Erythroblast (primary cell): ENCODE measurements at places on chromosomes 7 and 10.

- DNase-seq, result no peak
Measured at GRCh38 chr10:132982301-132982989, 40.1 kb upstream of the CFAP46 start.

DNA sequence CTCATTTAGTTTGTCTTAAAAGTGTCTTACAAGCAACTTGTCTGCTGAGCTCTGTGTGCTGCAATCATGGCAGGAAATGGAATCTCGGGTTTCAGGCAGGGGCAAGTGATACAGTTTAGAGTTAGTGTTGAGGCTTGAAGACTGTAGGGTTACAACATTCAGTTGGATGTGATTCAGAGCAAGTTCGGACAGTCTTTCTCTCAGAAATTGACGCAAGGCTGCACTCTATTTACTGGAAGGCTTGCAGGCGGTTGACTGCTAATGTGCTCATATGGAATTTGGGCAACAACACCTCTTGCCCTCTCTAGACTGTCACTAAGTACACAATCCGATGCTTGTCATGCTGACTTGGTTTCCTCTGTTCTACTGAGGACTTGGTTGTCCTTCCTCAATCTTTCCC, 161.7 kb upstream of the BMPER start:
- DNase-seq, result no peak

DNA sequence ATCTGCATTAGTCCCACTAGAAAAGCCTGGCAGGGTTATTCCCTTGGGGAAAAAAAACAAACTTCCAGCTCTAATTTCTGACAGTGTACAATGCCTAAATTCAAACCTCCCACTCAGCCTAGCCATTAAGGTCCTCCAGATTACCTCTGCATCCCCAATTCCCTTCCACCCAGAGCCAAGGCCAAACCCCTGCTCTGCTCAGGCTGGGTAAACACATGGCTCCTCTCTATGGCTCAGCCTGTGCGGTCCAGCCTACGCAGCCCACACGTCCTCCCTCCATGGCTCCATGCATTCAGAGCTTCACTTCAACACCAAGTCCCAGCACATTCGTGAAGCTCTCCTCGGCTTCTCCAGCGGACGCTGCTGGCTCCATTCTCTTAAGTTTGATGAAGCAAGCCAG, 5.2 kb downstream of the DLG5 start:
- DNase-seq, result no peak

GRCh38 chr10:74949843-74950765, 123.7 kb downstream of the KAT6B start:
- no peak for DNase-seq
